ENCODE measurements at places on chromosomes 4 and X.
A peak's percentile ranks its signal among the peaks of the same experiment; 100 is the strongest.

- peak; percentile 23 for DNase-seq
These were observed 47.7 kb downstream of the SPRY1 start for GRCh38 chr4:123444290-123444731.

GRCh38 chr4:56330691-56331090 lies 56.6 kb downstream of the AASDH start:
- no peak for DNase-seq

DNA sequence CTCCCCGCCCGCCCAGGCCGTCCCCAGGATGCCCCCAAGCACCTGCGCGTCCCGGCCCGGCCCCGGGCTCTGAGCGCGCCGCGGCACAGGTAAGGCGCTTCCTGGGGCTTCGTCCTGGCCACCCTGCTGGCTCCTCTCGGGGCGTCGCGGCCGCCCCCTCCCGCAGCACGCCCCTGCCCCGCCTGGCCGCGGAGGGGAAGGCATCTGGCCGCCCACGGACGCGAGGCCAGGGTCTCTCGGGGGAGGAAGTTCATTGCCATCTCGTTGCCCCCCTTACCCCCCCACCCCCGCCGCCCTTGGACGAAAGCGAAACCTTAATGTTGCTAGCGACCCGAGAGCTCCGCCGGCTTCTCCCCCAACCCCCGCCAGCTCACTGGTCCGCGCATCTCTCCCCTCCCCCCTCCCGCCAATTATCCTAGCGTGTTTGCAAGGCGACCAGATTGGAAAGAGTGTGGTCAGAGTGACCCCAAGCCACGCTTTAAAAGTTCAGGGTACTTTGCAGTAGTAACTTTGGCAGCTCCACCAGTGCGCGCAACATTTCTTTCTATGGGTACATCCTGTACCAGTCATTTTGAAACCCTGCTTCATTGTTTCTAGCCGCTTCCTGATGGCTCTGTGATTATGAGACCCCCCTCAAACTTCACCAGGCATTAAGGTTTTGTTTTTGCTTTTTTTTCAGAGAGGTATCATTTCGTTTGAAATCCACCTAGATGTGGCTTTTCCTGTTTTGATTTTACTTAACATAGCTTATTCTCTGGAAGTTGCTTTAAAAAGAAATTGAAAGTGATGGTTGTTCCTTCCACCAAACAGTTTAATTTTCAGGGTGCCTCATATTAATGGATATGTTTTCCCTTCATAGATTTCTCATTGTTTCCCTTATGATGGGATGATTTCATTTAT lies 626 bp downstream of the TBC1D1 start:
- no peak for DNase-seq

- DNase-seq, result no peak
These were observed 31.9 kb upstream of the UGT2B7 start for GRCh38 chr4:69064391-69064790.

DNA sequence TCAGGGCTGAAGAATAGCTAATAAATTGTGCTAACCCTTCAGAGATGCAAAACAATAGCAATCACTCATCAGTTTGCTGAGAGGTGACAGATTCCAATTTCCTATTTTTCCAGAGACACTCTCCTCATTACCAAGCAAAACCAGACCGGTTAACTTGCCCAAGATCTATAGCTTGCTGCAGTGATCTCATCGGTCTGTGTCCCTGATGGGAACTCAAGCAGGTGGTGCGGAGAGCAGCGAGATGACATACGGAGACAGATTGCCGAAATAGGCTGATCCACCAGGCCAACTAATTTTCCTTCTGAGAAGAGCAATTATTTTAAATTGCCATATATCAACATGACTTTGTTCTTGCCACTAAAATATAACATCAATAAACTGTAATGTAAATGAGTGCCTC lies 10.5 kb upstream of the DCHS2 start:
- no peak for DNase-seq

DNA sequence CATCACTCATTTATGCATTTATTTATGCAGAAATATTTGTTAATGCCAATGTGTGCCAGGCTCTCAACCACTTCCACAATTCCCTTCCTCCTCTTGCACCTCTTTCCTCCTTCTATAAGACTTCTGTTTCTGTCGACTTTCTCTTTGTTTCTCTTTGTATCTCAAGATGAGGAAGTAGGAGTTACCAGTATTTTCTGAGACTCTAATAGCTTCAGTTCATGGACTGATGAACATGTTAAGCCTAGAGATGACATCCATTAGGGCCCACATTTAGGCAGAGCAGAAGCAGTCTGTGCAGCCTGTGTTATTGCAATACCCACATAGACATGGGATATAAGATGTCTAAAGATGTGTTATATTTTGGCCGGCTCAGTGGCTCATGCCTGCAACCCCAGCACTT lies 241.8 kb upstream of the SMIM31 start:
- DNase-seq, result no peak

DNA sequence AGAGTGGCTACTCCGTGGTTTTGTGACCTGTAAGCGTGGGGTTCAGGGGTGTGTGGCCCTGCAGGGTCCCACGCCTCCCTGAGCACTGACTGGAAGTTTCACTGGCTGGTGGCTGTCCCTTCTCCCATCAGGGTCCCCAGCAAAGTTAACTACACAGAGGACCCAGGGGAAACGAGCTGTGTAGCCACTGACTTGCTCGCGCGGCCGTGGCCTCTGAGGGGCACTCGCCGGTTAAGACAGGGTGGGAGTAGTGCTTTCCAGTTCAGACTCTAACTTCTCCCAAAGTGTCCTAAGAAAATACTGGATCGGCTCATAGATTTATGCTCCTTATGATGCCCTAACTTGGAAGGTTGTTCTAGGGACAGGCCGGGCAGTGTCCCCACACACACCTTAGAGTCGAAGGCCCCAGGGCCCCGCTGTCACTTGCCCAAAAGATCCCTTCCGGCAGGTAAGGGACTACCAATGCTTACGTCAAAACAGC lies 28.2 kb downstream of the NELFA start:
- no peak for DNase-seq

All from activated B cell treated with CpG ODN at 0.5 μM for 24 hours (primary cell).